ENCODE measurements at places on chromosomes 7 and 10.

DNA sequence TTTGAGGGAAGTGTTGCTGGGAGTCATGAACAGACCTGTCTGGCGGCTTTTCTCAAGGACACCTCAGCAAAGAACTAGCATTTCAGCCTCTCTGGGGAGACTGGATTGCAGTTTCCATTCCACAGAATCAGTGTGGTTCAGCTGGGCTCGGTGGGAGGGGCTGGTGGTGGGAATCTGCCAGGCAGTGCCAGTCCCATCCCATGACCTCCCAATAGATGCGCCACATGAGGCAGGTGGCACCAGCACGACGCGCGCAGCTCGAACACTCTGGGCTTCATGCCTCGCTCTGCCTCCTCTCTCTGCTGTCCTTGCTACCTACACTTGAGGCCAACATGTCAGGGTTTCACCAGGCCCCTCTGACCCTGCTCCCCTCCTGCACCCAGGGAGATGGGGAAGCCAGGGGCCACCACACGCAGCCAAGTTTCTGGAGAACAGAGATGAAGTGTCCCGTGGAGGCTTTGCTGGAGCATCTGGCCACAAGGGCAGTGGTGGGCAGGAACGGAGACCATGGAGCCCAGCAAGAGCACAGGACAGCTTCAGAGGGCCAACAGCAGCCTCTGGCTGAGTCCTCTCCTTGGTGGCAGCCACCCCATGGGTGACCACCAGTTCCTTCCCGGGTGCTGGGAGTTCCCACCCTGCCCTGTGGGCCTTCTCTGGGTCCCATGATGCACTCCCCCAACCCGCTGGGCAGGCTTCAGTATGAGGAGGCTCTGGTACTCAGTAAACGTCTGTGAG, 2.3 kb downstream of the NACAD start:
- no peak for DNase-seq

DNA sequence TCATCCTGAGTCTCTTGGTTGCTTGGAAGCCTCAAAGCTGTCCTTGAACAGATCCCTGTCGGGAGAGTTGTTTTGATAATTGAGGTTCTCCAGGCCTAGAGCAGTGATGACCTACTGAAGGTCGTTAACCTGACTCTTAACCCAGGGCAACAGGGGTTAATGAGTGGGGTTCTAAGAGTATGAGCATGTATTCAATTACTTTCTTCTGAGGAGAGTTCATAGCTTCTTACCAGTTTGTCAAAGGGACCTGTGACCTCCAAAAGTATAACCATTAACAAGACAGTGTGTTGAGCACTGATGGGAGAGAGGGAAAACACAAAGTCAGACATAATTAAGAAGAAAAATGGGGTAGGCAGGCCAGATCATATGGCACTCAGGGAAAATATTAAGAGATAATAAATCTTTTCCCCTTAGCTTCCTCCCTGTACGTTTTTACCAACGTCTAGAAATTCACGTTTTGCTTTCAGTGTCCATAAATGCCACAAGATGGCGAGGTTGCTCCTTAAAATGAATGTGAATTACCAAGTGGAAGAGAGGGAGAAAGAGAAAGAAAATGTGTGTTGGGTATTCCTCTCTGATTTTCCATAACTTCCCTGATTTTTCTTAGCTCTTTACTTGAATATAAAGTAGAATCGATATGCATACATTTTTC, 97.6 kb downstream of the SUGCT start:
- no peak for DNase-seq

DNA sequence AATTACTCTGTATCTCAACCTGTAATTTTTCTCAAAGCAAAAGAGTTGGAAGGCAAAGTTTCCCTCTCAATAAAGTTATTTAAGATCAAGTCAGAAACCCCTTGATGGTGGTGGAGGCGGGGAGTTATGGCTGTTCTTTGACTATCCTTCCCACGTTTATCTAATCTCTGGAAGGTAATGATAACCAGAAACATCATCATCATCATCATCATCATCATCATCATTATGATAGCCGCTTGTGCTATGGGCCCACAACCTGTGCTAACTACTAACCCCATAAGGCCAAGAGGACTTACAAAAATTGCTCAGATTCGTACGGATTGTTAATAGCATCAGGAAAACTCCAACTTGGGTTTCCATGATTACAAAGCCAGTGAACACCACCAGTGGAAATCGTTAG, 502.3 kb downstream of the SH2D4B start:
- DNase-seq = no peak

DNA sequence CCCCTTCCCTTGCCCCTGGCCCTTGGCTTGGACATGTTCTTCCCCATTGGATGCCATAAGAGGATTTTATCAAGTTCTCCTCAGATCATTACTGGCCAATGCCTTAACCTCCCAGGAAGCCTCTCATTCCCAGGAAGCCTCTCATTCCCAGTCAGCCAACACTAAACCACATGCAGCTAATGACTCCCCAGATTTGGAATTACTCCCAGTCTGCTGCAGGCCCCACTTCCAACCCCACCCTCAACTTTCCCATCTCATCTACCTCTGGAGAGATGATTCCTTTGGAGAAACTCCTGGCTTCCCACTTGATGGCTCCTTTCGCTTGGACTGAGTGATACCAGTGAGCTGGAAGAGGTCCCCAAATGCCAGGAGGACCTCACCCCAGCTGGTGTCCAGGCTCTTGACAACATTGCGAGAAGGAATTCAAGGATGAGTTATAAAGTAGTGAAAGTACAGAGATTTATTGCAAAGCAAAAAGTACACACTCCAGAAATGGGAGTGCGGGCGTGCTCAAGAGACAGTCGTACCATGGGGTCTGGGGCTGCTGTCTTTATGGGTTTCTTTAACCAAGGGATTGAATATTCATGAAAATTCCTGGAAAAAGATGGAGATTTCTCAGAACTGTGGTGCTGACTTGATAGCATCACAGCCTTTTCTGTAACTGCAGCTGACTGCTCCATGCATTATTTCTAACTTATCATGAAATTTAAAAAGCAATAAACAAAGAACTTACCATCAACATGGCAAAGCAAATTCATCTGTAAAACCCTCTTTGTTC, 117.2 kb upstream of the ADCY1 start:
- no peak for DNase-seq

GRCh38 chr7:24434972-24435371, 138.3 kb upstream of the PALS2 start:
- no peak for DNase-seq

DNA sequence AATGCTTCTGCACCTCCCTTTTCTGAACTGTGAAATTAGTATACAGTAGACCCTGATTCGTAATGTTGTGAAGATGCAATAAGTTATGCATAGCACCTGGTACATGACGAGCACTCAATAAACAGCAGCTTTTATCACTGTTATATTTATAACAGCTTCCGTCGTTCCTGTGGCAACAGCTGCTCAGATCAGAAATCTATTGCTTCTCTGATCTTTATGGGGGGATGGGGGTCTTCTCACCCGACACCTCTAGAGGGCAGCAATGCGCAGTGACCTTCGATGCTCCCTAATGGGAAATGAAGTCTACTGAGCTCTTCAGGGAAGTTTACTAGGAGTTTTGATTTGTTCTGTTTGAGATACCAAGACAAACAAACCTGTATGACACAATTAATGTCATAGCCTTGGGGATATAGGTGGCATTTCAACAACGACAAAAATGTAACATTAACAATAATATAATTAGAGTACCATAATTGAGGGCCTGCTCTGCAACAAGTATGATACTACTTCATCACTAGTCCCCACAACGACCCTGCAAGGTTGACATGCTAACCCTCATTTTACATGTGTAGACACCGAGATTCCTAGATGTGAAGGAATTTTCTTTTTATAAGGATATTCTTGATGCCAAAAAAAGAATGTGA, 289.6 kb downstream of the SFMBT2 start:
- DNase-seq = peak; percentile 53

GRCh38 chr10:96122824-96123223, 7.3 kb upstream of the ZNF518A start:
- DNase-seq = no peak

DNA sequence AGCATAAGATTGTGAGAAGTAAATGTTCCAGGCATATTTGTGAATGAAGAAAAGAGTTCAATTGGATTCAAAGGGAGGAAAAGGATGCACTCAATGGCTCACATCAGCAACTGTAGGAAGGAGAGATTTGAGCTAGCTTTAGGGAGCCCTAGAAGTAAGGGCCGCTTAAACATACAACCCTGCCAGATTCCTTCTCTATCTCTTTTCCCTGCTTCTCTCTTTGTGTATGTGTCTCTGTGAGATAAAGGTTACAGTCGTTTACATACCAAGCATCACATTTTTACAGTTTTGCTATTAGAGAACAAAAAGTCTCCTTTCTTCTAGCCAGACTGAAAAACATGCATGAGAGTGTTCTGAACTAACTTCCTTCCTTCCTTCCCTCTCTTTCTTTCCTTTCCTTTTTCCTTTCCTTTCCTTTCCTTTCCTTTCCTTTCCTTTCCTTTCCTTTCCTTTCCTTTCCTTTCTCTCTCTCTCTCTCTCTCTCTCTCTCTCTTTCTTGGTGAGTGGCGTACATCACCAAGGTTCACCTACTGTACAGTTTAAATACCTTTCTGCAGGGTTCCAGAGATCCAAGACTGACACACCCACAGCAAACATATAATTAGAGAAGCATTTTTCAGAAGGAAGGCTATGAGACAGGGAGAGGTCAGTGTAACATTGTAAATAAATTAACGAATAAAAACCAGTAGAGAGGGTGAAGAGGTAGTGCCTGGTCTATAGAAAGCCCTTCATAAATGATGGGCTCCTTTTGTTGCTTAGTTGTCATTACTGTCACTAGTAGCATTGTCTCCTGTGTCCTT, 240.4 kb downstream of the ARL4A start:
- no peak for DNase-seq

DNA sequence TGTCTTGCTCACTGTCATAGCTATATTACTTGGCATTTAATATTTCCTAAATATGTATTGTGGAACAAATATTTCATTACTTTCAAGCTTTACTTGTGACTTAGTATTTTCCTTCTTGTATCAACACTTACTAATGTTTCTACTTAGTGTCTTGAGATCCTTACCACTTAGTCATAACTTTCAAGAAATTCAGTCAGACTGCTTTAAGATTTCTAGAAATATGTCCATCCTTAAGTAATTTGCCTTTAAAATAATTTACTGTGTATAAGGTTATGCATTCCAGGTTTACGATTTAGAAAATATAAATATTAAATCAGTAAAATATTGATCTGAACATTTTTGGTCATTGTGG, 87.3 kb upstream of the CSTF2T start:
- no peak for DNase-seq

GRCh38 chr7:107312418-107312817, 143.6 kb downstream of the HBP1 start:
- DNase-seq = no peak

DNA sequence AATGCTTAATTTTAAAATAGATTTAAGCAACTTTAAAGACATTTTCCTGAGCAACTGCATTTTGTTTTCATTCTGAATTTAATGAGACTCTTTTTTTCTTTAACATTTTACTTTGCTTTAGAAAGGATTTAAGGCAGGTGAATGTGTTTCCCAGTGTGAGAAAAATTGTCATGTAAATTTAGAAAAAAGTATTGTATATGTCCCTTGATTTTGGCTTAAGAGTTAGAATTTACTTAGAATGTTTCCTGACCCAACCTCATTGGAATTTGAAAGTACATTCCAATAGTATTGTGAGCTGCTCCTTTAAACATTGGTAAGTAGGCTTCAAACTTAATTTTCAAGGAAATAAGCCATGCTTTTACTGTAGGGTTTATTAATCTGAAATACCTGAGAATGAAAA, 110.2 kb downstream of the PTEN start:
- DNase-seq = no peak

- no peak for DNase-seq
Observed at GRCh38 chr7:90593205-90593604, 2.9 kb upstream of the CDK14 start.

GRCh38 chr7:69412331-69413146, 185.7 kb upstream of the AUTS2 start:
- DNase-seq = no peak

Measured in activated CD4-positive, CD25-positive, alpha-beta regulatory T cell (primary cell).